ENCODE measurements at places on chromosomes 11 and 22.

- DNase-seq, result peak; percentile 93
Observed at GRCh38 chr22:49962012-49962750, 1.6 kb downstream of the PIM3 start.

DNA sequence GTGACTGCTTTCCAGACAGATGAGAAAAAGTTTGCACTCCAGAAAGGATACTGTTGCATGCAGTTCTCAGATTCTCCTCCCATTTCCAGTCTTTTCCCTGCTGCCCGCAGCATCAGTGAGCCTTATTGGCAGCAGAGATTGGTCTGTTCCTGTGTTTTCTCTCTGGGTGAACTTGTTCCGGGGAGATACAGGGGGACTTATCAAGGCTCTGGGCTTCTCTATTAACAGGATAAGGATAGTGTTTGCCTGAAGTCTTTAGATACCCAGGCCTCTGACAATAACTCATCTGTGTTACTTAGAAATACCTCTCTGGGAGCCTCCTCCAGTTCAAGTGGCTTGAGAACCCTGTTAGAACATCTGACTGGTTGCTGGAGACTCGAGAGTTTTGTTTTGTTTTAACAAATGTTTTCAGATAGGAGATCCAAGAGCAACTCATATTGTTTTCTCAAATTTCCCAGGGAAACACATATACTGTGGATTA, 154.7 kb downstream of the BLID start:
- peak; percentile 1 for DNase-seq

DNA sequence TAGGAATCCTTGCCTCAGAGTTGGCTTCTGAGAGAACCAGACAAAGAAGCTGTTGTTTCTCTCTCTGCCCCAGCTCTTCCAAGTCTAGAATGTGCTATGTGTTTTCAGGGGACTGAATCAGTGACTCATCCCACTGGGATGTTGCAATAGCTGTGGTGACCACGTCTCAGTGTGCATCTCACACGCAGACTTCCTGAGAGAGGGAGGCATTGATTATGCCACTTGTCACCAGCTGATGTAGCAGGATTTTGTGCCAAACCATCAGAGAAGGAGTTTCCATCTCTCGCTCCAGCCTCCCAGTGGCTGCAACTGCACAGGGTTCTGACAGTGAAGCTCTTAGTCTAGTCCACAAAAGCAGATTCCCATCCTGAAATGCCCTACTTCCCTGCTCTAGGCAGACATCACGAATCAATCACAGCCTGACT, 455.8 kb downstream of the MIAT start:
- DNase-seq, result peak; percentile 99

- DNase-seq, result peak; percentile 92
Observed at GRCh38 chr11:66112601-66113499, 42.8 kb downstream of the PACS1 start.

DNA sequence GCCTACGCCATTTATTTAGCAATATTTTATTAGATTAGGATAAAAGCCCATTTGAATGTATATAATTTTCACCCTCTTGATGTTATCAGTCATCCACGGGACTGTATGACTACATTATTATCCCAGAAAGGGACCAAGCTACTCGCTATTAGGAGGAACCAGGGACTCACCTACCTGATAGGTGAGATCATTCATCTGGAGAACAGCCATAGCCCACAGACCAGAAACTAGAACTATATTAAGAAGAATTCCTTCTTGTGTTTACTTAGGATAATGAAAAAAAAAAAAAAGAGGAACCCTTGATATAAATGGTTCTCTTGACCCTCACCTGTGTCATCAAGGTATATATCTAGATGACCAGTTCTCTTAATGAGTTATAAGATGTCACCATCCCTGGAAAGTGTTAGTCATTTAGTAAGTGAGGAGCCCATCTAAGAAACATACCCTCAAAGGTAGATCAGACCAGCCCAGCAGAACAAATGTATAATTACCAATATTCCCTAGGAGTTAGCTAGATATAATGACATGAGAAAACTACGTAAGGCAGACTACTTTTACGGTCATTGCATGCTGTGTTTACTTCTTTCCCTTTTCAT, 8.0 kb downstream of the SIK3 start:
- DNase-seq, result peak; percentile 38

DNA sequence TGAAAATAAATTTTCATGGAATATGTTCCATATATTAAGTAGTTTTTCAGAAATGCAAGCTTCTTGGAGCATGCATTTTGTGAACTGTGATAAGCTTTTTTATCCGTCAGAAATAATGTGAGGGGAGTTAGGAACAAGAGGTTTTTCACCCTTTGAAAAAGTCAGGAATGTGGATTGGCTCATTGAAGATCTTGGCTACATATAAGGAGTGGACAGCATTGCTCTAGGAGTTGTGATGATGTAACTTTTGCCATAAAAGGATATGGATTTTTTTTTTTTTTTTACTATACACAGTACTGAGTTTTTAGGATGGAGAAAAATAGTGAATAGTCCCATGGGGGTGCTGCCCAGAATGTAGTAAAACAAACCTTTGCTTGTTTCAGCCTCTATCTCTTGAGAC, 180.2 kb downstream of the NAV2 start:
- DNase-seq, result peak; percentile 61

GRCh38 chr11:2857918-2858317, 27.7 kb downstream of the CDKN1C start:
- no peak for DNase-seq

DNA sequence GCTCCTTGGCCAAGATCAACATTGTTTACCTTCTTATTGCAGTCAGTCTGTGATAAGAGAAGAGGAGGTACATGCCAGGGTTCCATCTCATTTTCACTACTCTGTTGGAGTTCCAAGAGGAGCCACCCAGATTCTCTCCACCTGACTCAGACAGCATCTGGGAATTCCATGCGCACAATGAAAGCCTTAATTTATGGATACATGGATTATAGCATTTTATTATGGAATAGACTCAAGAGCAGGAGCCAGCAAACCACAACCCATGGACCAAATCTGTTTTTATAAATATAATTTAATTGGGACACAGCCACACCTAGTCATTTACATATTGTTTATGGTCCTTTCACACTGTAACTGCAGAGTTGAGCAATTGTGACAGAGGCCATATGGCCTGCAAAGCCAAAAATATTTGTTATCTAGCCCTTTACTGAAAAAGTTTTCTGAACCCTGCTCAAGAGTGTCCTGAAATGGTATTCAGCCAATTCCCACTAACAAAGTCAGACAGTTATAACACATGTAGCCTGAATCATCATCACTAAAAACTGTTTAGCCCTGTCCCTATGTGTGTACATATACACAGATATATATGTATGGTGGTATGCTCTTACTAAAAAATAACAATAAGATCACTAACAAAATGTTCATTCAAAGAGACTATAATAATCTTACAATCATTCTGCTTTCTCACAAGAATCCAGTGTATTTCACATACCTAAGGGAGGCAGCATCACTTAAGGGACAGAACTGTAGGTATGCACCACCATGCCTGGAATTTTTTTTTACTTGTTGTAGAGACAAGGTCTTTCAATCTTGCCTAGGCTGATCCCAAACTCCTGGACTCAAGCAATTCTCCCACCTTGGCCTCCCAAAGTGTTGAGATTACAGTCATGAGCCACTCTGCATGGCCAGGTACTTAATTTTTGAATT, 104.5 kb upstream of the TEAD1 start:
- DNase-seq, result peak; percentile 34

GRCh38 chr11:113874096-113874495, 1.3 kb downstream of the USP28 start:
- no peak for DNase-seq

GRCh38 chr11:74777038-74777437, 28.4 kb downstream of the RNF169 start:
- DNase-seq, result no peak

DNA sequence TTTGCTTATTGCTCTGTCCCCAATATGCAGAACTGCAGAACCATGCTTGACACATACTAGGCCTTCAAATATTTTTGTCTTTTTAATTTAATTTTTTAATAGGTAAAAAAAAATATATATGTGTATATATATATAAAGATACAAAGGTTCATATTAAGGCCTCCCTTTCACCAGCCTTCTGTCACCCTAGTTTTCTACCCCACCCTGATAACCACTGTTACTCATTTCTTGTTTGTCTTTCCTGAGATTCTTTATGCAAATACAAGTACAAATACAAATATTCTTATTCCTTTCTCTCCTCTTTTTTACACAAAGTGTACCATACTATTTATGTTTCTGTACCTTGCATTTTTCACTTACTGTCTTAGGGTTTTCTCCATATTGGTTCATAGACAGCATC, 43.0 kb downstream of the UVRAG start:
- no peak for DNase-seq

GRCh38 chr11:37571246-37571645, 973.2 kb upstream of the RAG2 start:
- peak; percentile 40 for DNase-seq

GRCh38 chr11:80930038-80930437, 1489.2 kb upstream of the TENM4 start:
- DNase-seq, result no peak

GRCh38 chr22:37163575-37164504, 14.1 kb upstream of the IL2RB start:
- DNase-seq, result no peak

- no peak for DNase-seq
Observed at GRCh38 chr11:86274503-86274902, 27.5 kb upstream of the HIKESHI start.

DNA sequence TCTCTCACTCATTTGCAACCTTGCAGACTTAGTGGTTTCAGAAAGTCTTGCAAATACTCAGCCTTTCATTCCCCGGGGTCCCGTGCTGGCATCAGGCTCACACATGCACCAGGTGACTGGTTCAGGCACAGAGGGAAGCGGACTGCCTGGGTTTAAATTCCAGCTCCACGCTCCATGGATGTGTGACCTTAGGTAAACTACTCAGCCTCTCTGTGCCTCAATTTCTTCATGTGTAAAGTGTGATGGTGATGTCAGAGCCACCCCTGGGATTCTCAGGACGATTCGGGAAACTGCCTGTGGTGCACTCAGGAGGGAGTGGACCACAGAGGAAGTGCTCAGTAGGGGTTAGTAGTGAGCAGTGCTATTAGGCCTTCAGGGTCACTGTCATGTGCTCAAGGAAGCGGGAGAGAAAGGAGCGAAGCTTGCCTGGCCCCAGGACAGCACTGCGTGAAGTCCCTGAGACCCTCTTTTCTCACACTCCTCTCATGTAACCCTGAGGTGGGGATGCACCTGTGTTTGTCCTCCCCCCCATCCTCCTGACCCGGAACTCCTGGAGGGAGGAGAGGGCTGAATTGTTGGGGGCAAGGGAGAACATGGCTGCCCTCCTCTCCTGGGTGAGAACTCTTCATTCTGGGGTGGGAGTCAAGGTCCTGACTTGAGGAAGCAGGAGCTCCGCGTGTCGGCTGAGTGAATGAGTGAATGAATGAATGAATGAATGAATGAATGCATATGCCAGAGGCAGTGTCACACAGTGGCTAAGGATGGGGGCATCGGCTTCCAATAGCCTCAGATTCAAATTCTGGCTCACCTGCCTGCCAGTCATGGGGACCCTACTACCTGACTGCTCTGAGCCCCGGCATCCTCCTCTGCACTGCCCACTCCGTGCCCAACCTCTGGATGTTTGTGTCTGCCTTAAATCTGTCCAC, 14.4 kb upstream of the UPK3A start:
- no peak for DNase-seq

- DNase-seq, result peak; percentile 12
Observed at GRCh38 chr11:116771935-116772334, 852 bp downstream of the BUD13 start.

- DNase-seq, result no peak
Observed at GRCh38 chr11:47470671-47471070, 21.7 kb upstream of the RAPSN start.

DNA sequence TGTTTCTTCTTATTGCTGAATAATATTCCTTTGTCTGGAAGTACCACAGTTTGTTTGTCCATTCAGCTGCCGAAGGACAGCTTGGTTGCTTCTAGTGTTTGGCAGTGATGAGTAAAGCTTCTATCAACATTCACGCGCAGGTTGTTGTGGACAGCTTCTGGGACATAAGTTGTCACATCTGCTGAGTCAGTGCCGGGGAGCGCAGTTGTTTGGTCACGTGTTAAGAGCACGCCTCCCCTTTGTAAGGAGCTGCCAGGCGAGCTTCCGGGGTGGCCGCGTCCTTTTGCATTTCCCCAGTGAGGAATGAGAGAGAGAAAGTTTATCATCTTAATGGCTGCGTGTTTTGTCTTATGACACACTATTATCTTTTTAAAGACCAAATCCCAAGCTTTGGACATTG, 30.3 kb downstream of the SAMM50 start:
- no peak for DNase-seq

DNA sequence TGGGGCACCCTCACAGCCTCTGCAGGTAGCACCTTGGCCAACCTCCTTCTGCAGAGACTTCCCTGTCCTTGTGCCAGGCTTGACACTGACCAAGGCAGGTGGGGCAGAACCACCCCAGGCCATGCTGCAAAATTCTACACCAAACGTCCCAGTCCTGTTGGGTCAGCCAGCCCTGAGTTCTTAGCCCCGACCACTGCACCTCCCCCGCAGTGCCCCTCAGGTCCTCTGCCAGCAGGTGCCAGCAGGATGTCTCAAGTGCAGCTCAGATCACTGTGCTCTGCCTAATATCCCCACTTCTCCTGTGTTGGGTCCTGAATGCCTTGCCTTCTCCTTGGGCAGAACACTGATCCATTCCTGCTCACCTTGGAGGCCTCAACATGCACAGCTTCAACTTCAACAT, 999.7 kb downstream of the TBC1D22A start:
- DNase-seq, result no peak

DNA sequence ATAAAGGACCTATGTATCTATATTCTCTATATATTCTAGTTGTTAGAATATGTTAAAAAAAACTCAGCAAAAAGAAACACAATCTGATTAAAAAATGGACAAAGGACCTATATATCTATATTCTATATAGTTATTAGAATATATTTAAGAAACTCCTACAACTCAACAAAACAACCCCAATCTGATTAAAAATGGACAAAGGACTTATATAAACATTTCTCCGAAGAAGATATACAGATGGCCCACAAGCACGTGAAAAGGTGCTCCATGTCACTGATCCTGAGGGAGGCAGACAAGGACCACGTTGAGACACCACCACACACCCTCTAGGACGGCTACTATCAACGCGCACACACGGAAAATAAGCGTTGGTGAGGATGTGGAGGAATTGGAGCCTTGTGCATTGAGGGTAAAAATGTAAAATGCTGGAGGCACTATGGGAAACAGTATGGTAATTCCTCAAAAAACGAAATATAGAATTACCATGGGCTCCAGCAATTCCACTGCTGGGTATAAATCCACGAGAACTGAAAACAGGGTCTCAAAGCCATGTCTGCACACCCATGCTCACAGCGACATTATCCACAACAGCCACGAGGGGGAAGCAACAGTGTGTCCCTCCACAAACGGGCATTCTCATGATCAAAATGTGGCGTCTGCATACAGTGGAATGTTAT, 22.7 kb downstream of the YPEL1 start:
- DNase-seq, result peak; percentile 69

- DNase-seq, result no peak
Observed at GRCh38 chr11:128771102-128771501, 77.2 kb downstream of the FLI1 start.
